ENCODE measurements at places on chromosomes 12 and 14.
A peak's percentile ranks its signal among the peaks of the same experiment; 100 is the strongest.

- no peak for DNase-seq
These were observed 445.0 kb downstream of the GXYLT1 start for GRCh38 chr12:41699658-41700057.

DNA sequence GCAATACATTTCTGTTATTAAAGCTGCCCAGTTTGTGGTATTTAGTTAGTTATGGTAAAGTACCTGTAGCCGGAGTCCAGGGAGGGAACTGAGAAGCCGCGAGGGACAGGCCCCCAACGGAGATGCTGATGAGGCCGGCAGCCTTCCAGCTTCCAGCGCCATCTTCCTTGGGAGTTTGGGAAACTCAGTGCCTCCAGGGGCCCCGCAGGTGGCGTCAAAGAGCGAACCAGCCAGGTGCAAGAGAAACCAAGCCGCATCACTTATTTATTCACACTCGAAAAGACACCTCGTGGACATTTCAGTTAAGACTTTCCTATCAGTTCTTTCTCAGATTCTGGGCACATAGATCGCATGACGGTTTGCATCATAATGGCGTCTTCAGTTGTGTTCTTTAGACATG is 216.6 kb downstream of the GLT1D1 start:
- DNase-seq, result no peak

- DNase-seq, result peak; percentile 67
These were observed 396.8 kb downstream of the NUAK1 start for GRCh38 chr12:105741786-105742566.

- DNase-seq, result peak; percentile 85
These were observed 682 bp downstream of the CREBL2 start for GRCh38 chr12:12612358-12612757.

DNA sequence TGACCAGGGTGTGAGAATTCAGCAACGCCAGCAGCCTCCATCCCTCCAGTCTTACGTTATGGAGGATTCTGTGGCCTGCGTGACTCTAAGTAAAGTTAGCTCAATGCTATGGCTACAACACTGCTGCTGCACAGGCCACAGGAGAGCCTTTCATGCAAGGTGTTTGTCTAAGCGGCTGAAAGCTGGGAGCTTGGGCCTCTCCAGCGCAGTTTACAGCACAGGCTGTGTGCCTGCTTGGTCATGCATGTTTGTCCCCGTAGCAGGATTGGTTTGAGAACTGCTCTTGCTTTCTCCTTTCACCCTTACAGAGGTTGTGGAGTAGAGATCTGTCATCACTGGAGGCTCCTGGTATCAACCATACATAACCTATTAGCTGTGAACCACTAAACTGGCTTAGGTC is 113.1 kb upstream of the TMCC3 start:
- DNase-seq, result no peak
